Activated CD8-positive, alpha-beta memory T cell treated with anti-CD3 and anti-CD28 coated beads, Interleukin-2, amount 50 U/mL, for 4 hours (primary cell): ENCODE measurements at places on chromosomes 4 and X.
A peak's percentile ranks its signal among the peaks of the same experiment; 100 is the strongest.

- no peak for DNase-seq
These were observed 9.6 kb downstream of the BMP3 start for GRCh38 chr4:81040012-81040659.

GRCh38 chr4:151803246-151803645 lies 42.4 kb upstream of the GATB start:
- DNase-seq: no peak

GRCh38 chr4:188232428-188232827 lies 93.2 kb downstream of the TRIML1 start:
- DNase-seq: no peak

DNA sequence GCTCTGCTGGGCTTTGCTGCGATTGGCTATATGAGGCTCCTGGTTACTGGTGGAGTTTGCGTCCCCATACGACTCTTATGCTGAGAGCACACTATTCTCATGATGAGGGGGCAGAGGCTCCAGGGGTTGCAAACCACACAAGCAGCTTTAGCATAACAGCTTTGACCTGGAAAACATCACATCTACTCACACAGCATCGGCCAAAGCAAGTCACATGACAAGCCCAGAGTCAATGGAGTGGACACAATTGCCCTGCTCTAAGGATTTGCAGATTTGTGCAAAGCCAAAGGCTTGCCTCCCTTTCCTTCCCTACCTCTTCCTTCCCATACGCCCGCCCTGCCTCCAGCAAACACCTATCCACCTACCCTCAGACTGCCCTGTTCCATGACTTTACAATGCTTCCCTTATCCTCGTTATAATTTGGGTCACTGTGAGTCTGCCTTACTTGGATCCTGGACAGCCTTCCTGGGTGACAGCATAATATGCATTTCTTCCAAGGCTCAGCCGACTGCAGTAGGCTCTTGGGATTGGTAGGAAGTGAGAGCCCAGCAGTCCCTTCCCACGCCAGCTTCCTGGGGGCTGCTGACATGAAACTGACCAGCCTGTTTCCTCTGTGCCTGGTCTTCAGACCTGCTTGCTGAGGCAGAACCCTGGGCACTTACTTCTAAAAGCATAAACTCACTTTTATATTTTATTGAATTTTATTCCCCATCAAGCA lies 208.2 kb upstream of the PSAPL1 start:
- no peak for DNase-seq

- no peak for DNase-seq
These were observed 46.6 kb downstream of the SOWAHB start for GRCh38 chr4:76851375-76851774.

DNA sequence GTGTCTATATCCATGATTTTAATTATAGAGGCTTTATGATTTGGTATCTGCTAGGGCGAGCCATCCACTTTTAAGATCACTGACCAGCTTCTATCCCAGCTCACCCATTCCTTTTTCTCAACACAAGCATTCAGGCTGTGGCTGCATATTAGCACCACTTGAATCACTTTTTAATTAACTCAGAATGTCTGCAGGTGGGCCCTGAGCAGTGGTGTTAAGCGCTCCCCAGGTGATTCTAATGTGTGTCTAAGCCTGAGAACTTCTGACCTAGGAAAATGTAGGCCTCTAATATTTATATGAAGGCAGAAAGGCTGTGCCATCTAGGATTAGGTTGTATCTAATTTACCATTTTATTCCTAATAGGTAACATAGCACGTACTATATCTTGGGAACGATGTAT lies 19.8 kb upstream of the QRFPR start:
- DNase-seq: no peak

- no peak for DNase-seq
These were observed 892.4 kb upstream of the TENM3 start for GRCh38 chr4:181350615-181351415.

DNA sequence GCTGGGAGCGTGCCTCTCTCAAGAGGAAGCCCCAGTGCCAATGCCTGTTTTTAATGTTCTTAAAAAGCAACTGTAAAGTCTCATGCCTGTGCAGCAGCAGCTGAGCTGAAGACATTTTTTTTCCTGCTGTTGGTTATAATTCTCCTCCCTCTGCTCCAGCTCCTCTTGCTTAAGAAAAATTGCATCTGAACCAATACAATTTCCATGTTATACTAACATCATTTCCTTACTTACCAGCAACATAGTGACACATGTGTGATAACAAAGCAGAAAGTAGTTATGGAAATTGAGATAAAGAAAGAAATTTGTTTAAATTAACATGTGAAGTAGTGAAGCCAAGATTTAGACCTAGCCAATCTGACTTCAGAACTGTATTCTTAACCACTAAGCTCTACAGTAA lies 101.4 kb downstream of the TBC1D19 start:
- no peak for DNase-seq

GRCh38 chrX:71870208-71871098 lies 40.2 kb upstream of the NHSL2 start:
- no peak for DNase-seq

GRCh38 chr4:20944451-20944850 lies 244.2 kb downstream of the PACRGL start:
- DNase-seq: no peak

- no peak for DNase-seq
These were observed 239.0 kb upstream of the MAB21L2 start for GRCh38 chr4:150342945-150343344.

DNA sequence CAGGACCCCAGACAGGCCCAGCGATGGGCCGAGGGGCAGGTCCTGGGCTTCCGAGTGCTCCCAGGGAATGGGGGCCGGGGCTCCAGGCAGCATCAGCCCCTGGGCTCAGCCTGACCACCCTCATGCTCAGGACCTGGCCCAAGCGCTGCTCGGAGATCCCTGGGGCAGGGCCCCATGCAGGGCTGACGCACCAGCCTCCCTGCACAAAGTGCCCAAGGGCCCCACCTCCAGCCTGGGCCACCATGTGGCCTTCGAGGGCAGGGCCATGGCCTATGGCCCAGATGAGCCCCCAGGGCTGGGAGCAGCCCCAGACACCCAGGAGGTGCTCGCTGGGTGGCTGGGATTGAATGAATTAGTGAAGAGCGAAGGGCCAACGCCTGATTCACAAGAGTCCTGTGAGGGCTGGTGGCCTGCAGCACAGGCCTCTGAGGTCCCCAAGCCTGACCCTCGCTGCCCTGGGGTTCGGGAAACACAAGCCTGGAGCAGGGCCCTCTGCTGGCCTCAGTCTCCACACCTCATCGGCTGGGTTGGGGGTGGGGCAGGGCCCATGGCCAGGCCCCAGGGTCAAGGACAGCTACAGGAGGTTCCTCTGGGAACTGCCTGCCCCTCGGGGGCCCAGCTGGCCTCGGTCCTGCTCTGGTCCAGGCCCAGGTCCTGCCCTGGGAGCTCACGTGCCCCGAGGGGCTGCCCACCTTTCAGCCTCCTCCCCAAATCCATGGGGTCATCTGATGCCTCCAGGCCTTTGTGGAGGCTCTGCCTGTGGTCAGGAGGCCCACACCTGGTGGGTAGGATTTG lies 13.3 kb upstream of the FGFR3 start:
- no peak for DNase-seq

DNA sequence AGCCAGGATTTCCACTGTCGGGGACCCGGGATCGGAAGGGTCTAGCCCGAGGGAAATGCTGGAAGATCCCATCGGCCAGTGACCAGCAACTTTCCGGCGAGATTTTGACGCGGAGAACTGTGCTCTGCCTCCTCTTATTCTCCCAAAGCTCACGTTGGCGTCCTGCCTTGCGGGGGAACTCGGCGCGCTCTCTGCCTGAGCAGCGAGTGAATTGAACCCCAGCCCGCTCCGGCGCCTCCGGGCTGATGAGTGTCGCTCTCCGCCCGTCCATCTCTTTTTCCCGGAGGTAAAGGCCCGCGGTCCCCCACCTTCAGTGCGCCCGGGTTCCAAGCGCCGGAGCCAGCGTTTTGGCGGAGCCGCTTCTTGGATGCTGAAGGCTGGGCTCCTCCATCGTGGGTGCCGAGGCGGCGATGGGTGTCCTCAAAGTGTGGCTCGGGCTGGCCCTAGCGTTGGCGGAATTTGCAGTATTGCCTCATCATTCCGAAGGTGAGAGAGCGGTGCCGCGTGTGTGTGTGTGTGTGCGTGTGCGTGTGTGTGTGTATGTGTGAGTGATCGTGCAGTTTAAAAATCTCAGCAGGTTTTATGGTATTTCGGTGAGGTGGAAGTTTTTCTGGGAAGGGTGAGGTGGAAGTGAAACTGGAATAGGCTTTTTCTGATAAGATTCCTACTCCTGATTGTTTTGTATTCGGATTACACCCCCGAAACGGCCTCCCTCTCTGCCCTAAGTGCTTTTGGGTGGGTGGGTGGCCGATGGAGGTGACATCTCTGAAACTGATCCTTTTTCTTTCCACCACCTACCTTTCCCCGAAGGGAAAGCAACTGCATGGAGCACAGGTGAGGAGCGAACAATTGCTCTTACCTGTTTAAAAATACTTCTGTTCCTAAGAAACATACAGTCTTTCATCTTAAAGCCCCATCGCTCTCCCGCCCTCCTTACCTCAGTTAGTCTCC lies 752 bp downstream of the FRAS1 start:
- peak; percentile 20 for DNase-seq

DNA sequence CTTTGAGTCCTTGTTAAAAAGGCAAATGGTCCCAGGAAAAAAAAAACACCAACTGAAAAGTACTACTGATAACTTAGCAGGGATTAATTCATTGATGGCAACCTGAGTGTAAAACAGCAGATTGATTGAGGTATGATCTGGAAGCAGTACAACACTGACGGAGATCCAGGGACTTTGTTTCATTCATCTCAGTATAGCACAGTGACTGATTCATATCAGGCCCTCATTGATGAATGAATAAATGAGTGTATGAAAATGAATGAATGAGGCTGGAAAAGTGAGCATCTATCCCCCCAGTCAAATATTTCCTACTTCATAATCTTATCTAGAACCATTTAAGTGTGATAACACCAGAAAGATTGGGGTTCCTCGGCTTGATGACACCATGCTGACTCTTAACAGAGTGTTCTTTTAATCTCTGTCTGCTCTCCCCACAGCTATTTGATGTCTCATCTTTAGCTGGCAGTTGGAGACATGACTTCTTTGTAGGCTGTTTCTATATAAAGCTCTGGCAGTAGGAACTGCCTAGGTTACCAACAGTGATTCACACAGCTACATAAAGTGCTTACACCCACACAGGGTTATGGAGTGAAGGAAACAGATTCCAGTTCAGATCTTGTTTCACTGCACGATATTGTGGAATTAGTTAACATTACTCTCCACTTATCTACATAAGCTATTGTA lies 18.6 kb upstream of the RNF128 start:
- no peak for DNase-seq

DNA sequence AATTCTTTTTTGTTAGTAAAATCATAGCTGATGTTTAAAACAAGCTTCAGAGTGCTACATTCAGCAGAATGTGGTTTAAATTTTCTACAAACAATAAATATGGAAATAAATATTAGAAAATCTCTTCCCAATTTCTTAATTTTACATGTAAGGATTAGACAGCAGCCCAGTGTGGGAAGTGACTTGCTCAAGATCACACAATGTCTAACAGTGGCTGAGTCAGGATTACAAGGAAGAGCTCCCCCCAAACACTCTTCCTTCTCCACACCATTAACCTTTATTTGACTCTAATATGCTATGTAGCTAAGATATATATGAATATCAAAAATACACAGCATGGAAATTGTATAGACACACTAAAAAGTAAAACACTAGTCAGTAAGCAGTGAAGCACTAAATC lies 59.5 kb downstream of the SLC10A7 start:
- no peak for DNase-seq

- no peak for DNase-seq
These were observed 13.7 kb upstream of the AREG start for GRCh38 chr4:74431113-74431826.

- no peak for DNase-seq
These were observed 120.4 kb downstream of the CDKL5 start for GRCh38 chrX:18545771-18546170.

DNA sequence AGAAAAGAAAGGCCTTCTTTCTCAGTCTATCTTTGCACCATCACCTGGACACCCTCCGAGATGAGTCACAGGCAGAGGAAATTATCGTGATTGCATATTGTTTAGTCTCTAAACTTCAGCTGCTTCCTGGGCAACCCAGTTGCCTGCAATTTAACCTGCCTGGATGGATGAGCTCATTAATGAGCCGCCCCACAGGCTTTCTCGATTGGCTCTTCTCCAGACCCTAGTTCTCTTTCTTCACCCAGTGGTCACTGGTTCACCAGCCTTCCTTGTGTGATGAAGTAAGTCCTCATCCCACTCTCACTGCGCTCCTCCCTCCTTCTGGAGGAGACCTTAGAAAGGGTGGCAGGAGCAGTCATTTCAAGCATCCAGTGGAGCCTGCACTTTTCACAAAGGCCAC lies 94.4 kb downstream of the SOWAHB start:
- DNase-seq: no peak
